Activated CD4-positive, alpha-beta T cell treated with anti-CD3 and anti-CD28 coated beads, Interleukin-2, amount 10 ng/mL, durations not matched to agents 24 days and 14 days (primary cell): ENCODE measurements at places on chromosomes 7 and 10. TPM values are rescaled to one million over a fixed set of nuclear protein-coding genes. Genes with fewer than 3 reads are reported as not detected.

GRCh38 chr7:152173372-152174070 is 148.0 kb downstream of the GALNT11 start:
- no peaks in the 10 kb centered on the region for H3K27me3 ChIP-seq
- no peak overlapping the region for H3K27ac ChIP-seq
- H3K36me3 ChIP-seq, result peaks cover 37% of the 10 kb centered on the region
- peaks cover 18% of the 10 kb centered on the region for H3K4me1 ChIP-seq
- H3K4me3 ChIP-seq, result no peak overlapping the region

- H3K4me3 ChIP-seq, result peak overlapping the region; percentile 49
- DNase-seq, result no peak
- peak overlapping the region; percentile 89 for H3K27ac ChIP-seq
- peaks cover 29% of the 10 kb centered on the region for H3K4me1 ChIP-seq
- peaks cover 4% of the 10 kb centered on the region for H3K27me3 ChIP-seq
Observed at GRCh38 chr7:148563583-148564274, 26.8 kb upstream of the C7orf33 start.

DNA sequence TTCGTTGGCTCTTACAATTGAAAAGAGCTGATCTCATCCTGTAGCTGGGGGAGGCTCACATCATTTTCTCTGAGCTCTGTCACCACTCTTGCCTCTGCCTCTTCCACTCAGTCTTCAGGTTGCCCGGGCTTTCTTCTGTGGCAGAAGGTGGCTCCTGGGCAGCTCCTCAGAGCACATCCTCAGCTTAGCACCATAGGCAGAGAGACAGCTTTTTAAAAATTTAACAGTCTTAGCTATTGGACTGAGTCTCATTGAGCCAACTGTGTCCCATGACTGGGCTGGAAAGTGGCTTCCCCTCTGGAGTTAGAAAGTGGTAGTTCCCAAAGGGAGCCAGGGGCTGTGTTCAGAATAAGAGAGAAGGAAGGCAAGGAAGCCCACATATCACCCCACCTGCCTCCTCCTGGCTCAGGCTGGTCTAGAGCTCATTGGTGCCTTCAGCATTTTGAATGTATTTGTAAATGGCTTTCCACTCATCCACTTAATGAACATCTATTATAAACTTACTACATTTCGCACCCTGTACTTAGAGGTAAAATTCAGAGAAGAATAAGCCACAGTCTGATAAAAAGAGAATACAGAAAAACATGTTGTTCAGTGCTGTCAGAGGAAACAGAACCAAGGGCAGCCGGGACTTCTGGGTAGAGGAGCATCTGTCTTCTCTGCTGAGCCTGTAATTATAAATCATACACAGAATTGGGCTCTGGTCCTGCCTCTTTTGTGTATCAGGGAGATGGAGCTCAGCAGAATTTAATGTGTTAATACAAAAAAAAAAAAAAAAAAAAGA is 119.3 kb downstream of the WDFY4 start:
- H3K4me3 ChIP-seq, result peak overlapping the region; percentile 65
- peaks cover 4% of the 10 kb centered on the region for H3K36me3 ChIP-seq

GRCh38 chr10:61063034-61063433 is 119.0 kb upstream of the RHOBTB1 start:
- no peaks in the 10 kb centered on the region for H3K36me3 ChIP-seq
- no peak overlapping the region for H3K4me3 ChIP-seq
- H3K4me1 ChIP-seq, result no peaks in the 10 kb centered on the region
- H3K27me3 ChIP-seq, result peaks cover 3% of the 10 kb centered on the region

GRCh38 chr10:75058161-75058560 is 53.3 kb upstream of the SAMD8 start:
- H3K4me3 ChIP-seq, result no peak overlapping the region
- H3K36me3 ChIP-seq, result no peaks in the 10 kb centered on the region
- H3K27ac ChIP-seq, result no peak overlapping the region
- H3K4me1 ChIP-seq, result peaks cover 2% of the 10 kb centered on the region
- no peak for DNase-seq

- peaks cover 2% of the 10 kb centered on the region for H3K27me3 ChIP-seq
- DNase-seq, result no peak
- no peak overlapping the region for H3K27ac ChIP-seq
- no peaks in the 10 kb centered on the region for H3K4me1 ChIP-seq
- H3K36me3 ChIP-seq, result no peaks in the 10 kb centered on the region
Observed at GRCh38 chr10:116809483-116810119, 39.7 kb upstream of the ENO4 start.

- H3K36me3 ChIP-seq, result peaks cover 8% of the 10 kb centered on the region
- H3K4me3 ChIP-seq, result no peak overlapping the region
- DNase-seq, result no peak
- H3K4me1 ChIP-seq, result no peaks in the 10 kb centered on the region
- H3K27me3 ChIP-seq, result no peaks in the 10 kb centered on the region
Observed at GRCh38 chr7:30557245-30557644, 37.4 kb upstream of the GARS1 start.

DNA sequence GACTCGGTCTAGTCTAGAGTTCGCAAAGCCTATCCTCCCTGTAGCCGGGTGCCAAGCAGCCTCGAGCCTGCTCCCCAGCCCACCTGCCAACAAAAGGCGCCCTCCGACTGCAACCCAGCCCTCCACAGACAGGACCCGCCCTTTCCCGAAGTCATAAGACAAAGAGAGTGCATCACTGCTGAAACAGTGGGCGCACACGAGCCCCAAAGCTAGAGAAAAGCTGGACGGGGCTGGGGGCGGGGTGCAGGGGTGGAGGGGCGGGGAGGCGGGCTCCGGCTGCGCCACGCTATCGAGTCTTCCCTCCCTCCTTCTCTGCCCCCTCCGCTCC is 622 bp upstream of the COL1A2 start:
- H3K4me3 ChIP-seq, result peak overlapping the region; percentile 76
- H3K4me1 ChIP-seq, result peaks cover 28% of the 10 kb centered on the region
- H3K27ac ChIP-seq, result no peak overlapping the region

Gene STEAP2
- total RNA-seq, result 0.02 TPM in 1 of 2 replicates, not detected in the other

Gene FFAR4
- not detected in 2 replicates for total RNA-seq

Gene CLDN4
- not detected in 2 replicates for total RNA-seq

Gene CASTOR2
- 4.8 and 5.3 TPM in 2 replicates for total RNA-seq

Gene TRPV5
- total RNA-seq, result not detected in 2 replicates

Gene LRMDA
- total RNA-seq, result not detected in 2 replicates

Gene IKZF1
- 282 and 292 TPM in 2 replicates for total RNA-seq
